ENCODE measurements at places on chromosomes 5 and 9.
A peak's percentile ranks its signal among the peaks of the same experiment; 100 is the strongest.

DNA sequence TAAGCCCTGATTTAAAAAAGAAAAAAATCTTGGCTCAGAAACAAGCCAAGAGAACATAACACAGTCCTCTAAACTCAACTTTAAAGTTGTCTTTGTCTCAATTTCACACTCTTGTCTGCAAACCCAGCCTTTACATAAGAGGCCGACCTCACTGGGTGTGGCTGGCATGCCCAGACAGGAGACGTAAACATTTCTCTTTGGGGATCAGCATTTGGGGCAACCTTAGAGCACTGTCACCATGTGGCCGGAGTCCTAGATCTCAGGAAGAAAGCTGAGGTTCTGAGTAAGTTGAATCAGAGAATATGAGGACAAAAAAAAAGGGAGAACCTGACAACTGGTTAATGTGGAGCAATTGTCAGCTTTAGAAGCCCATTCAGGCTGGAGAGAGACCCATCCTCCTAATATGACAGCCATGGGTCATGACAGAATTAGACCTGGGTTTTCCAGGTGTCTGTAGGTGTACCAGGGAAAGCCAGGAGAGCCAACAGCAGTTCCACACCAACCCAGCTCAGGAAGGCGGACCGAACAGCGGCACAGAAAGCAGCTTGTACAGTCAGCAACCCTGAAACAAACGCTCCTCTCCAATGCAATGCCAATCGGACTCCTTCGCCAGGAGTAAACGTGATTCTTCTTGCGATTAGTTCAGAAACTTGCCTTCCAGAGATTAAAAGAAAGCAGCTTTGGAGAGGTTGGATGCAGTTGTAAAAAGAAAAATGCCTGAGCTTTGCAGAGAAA, 97.9 kb upstream of the MAP3K1 start:
- DNase-seq: no peak

DNA sequence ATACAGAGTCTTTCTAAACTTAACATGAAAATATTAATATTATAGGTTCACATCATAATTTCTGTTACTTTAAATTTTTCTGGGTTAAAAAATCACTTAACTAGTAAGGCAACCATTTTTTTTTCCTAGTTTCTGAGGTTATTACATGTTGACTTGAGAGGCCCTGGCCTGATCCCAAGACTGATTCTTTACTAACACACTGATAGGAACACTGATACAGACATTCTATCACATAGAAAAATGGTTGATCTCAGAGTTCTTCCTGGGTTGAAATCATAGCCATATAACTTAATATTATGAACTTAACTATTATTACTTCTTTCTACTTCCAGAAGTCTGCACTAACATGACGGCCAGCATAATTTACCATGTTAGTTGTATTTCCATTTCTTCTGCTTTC, 43.0 kb downstream of the AP3S1 start:
- DNase-seq: no peak

- peak; percentile 62 for DNase-seq
Observed at GRCh38 chr5:33409435-33410170, 31.2 kb upstream of the TARS1 start.

DNA sequence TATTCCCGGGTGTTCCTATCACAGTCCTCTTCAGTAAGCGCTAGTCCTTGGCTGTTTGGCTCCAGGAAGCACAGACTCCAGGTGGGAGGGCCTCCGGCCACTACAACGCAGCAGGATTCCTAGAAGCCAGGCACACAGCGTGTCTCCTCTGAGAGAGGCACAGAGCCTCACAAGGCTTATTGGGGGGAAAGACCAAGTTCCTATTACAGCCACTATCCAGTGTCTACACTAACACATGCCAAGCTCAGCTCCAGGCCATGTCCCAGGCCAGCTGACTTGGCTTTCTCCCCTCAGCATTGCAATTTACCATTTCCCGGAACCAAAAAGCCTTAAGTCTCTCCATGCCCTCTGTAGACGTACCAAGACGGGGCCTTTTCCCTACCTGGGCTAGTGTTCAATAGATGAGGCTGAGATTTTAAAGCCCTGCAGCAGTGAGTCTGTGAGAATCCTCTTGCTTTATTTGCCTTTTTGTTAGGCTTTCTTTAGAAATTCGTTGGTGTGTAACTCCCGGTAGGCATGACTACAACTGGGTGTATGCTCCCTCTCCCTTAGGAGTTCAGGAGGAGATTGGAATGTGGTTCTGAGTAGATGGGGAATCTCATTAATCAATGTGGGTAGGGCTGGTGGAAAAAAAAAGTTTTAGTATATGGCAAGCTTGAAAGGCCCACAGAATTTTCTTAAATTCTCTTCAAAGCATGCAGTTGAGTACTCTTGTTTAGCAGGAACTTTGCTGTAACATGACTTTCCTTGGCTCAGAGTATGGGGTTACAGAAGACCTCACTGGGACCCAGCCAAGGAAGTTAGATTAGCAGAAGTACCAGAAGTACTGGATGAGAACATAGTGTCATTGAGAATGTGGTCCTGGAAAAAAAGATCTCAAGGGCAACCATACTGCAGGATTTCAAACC, 84.3 kb upstream of the SLC1A3 start:
- DNase-seq: peak; percentile 50

DNA sequence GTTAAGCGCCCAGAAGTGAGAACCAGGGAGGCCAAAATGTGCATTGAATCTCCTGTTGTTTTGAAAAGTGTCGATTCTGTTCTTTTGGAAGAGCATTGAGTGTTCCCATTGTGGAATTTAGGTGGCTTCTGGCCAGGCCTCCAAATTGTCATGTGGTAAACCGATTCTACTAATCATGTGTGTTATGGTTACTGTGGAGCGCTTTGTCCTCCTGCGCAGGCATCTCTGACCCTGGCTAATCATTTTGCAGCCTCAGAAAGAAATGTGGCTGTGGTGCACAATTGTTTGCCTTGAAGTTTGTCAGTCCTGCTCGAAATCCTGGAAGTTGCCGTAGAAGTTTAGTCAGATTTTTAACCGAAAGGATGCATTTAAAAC, 121.3 kb downstream of the RASGRF2 start:
- DNase-seq: no peak

DNA sequence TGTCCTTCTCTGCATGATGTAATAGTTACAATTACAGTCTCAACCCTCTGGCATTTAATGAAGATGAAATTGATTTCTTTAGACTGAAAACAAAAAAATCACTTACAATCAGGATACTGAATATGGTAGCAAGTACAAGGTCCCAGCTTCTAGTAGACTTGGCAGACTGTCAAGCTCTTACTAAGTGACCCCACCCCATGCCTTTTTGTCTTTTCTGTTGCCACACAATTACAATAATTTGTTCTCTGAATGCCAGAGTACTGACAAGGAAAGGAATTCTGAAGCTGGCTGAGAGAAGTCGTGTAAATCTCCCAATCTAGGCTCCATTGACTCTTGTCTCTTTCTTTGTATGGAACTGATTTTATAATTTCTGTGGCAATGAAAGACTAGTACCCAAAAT, 154.2 kb downstream of the TMC1 start:
- peak; percentile 65 for DNase-seq

GRCh38 chr5:58795327-58795726, 212.5 kb downstream of the RAB3C start:
- DNase-seq: no peak

DNA sequence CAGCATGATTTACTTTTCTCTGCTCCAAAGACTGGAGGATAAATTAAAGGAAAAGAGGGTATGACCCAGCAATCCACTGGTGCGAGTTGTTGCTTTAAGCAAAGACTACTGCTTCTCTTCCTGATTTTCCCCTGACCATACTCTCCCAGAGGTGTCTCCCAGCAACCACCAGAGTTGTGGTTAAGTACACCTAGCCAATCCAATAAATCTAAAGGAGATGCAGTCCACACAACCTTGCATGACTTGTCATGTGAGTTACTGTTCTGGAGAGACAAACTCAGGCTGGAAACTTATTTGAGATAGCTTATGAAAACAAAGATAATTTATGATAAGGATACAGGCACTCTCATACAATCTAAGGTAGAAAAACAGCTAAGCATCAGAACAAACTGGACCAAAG, 11.9 kb downstream of the TMC1 start:
- DNase-seq: peak; percentile 52

- DNase-seq: no peak
Observed at GRCh38 chr9:70883963-70884793, 237.2 kb downstream of the TRPM3 start.

GRCh38 chr9:137710704-137711103, 91.9 kb downstream of the EHMT1 start:
- no peak for DNase-seq

DNA sequence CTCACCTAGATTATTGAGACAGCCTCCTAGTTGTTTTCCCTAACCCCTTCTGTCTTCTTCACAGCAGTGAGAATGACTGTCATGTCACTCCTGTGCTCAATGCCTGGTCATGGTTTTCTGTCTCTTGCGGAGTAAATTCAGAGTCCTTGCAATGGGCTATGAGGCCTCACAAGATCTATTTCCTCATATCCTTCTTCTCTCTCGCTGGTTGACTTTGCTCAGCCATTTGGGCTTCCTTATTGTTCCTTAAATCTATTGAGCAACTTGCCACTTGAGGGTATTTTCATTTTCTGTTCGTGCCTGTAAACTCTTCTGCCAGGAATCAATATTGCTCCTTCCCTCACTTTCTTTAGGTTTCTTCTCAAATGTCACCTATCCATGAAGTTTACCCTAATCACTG, 9.0 kb downstream of the PPP3R2 start:
- DNase-seq: no peak

DNA sequence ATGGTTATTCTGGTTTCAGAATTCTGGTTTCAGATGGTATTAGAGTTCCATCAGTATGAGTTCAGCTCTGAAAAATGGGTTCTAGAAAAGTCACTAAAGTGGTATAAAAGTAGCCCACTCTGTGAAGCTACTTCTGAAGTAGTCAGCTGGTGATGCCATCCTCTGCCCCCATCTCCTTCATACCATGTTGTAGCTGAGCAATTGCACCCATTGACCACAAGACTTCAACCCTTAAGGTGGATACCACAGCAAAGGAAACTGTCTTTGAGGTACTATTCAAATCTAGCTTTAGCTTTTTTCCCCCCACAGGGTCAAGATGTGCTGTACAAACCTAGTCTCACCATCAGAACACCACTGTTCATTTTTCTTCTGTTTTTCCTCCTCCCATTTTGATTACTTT, 444.9 kb downstream of the DMAC1 start:
- no peak for DNase-seq

GRCh38 chr5:146426853-146427618, 20.1 kb upstream of the TCERG1 start:
- DNase-seq: peak; percentile 61

DNA sequence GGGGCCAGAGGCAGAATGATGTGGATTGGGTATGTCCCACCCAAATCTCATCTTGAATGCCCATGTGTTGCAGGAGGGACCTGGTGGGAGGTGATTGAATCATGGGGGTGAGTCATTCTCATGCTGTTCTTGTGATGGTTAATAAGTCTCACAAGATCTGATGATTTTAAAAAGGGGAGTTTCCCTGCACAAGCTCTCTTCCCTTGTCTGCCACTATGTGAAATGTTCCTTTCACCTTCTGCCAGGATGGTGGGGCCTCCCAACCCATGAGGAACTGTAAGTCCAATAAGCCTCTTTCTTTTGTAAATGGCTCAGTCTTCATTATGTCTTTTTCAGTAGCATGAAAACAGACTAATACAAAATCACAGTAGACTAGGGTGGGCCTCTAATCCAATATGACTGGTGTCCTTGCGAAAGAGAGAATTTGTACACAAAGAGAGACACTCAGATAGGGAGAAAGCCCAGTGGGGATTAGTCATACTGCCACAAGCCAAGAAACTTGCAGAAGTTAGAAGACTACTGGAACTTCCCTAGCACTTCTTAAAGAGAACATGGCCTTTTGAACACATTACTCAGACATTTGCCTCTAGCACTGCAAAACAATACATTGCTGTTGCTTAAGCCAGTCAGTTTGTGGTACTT, 68.4 kb downstream of the ANXA1 start:
- DNase-seq: peak; percentile 12
